ENCODE measurements at places on chromosomes 4 and X.

GRCh38 chr4:1112821-1113182 lies 562 bp downstream of the RNF212 start:
- no peak for DNase-seq

- no peak for DNase-seq
These were observed 28.0 kb upstream of the GLRA2 start for GRCh38 chrX:14501327-14501726.

GRCh38 chr4:63708661-63709060 lies 700.6 kb downstream of the TECRL start:
- DNase-seq, result no peak

GRCh38 chr4:74674750-74675149 lies 119.6 kb downstream of the BTC start:
- DNase-seq, result no peak

- no peak for DNase-seq
These were observed 100.0 kb downstream of the SH3BGRL start for GRCh38 chrX:81301877-81302276.

GRCh38 chr4:88659055-88659889 lies 38.4 kb downstream of the NAP1L5 start:
- no peak for DNase-seq

DNA sequence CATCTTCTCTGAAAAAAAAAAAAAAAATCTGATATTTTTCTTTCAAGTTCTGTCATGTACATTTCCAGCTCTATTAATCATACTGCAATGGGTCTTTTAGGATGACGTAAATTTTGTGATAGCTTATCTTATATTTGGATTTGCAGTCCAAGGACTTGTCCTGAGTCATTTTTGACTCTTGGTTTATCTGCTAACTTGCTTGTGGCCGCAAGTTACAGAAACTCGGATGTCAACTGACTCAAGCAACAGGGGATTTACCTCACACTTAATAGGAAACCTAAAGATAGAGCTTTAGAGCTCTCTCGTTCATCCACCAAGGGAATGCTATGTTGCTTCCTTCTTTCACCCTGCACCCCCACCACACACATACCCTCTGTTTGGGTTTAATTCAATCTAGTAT lies 1433.8 kb upstream of the TENM3 start:
- no peak for DNase-seq

DNA sequence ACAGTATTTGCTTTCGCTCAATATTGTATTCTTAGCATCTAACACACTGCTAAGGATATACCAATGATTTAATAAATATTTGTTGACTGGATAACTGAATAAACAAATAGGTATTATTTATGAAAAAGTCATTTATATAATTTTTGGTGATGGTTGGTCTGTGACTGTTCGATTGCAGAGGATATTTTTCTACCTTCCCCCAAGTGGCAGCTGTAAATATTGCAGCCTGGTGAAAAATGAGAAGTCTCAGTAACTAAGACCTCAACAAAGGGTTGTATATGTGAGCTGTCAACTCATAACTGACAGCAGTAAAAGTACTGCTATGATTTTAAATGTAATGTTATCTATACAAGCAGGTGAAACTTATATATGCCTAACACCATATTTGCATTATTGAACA lies 36.0 kb downstream of the HTR2C start:
- DNase-seq, result no peak

DNA sequence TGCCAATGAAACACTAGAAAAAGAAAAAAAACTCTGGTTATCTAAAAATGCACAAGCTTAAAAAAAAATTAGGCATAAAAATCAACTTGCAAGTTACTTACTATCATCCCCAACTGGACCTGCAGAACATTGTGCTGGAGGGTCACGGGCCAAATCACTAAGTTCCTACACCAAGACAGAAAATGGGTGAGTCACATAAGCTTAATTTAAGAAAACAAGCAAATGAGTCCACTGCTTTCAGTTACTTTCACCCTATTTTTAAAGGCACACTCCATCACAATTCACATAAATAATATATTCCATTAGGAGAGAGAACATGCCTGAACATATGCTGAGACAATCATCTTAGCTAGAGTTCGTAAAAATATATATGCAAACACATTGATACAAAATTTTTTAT lies 17.7 kb downstream of the UBE2D3 start:
- DNase-seq, result no peak

DNA sequence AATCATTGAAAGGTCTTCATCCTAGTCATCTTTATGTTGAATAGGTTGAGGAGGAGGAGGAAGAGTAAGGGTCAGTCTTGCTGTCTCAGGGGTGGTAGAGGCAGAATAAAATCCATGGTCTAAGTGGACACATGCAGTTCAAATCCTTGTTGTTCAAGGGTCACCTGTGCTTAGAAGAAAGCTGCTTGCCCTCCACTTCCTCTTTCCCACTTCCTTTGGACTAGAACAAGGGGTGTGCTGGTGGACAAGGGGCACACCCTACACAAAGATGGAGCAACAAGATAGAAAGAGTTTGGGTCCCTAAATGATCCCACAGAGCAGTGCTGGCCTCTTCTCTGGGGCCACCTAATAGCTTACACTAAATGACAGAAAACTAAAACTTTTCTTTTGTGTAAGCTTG lies 47.9 kb downstream of the HSD17B13 start:
- DNase-seq, result no peak

DNA sequence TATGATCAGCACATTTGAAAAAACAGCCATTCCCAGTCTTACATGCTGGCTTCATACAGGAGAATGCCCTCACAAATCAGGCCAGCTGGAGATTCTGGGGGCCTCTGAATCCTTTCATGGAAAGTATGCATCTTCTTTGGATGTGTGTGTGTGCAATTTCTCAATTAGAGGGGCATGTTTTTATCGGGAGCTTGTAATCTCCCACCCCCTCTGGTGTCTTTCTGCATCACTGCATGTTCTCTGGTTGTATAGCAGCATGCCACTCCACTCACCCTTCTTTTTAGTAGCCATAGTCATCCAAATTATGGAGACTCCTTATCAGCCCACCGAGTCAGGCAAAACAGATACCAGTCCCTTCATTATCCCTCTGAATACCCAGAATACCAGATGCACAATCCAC lies 282.2 kb upstream of the SLIT2 start:
- DNase-seq, result no peak

- no peak for DNase-seq
These were observed 101.1 kb upstream of the CYLC1 start for GRCh38 chrX:83759872-83760271.

DNA sequence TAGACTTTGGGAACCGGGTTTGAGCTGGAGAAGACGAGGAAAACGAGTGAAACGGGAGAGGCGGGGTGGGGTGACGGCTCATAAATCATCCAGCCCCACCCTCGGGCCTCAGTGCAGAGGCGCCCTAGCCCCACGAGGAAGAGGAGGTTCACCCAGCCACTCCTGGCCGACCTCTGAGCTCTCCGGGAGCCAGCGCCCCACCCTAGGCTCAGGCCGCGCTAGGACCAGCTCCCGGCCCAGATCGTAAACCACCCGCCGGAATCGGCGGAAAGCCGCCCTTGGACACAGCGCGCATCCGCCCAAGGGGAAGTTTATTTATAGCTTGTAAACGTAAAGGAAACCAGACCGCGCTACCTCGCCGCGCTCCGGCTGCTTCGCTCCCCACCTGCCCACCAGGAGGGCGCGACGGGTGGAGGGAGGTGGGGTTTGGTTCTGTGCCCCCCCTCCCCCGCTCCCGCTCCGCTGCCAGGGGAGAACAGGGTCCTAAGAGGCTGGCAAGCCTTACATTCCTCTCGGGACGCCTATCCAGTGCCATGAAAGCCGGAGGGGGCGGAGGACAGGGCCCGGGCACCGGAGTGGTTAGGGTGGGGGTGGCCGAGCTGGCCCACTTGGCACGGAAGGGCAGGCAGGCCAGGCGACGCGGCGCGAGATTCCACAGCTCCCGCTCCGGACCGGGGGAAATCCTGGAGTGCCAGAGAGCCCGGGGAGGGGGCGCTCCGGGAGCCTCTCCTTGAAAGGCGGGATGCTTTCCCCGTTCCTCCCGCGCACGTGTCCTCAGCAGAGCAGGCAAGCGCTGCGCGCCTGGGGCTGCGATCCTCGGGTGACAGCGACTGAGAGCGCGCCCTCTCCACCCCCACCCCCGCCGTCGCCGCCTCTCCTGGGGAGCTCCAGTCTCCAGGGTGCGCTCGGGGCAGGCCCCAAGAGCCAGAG lies 84.2 kb downstream of the BCOR start:
- peak; percentile 15 for DNase-seq

DNA sequence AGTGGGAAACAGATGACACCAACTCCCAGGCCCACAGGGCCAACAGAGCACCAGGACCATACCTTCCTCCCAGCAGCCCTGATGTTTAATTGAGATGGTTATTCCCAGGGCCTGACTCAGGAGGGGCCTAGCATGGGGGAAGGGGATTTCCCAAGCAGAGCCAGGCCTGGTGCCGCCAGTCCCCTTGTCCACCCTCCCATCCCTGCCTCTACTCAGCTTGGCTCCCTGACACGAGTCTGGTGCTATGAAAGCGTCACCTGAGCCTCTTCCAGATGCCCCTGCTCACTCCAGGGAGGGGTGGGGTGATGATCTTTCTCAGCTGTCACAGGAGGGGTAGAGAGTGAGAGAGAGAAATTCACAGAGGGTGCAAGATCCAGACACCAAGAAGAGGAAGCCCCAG lies 72.7 kb downstream of the EFNB1 start:
- no peak for DNase-seq

DNA sequence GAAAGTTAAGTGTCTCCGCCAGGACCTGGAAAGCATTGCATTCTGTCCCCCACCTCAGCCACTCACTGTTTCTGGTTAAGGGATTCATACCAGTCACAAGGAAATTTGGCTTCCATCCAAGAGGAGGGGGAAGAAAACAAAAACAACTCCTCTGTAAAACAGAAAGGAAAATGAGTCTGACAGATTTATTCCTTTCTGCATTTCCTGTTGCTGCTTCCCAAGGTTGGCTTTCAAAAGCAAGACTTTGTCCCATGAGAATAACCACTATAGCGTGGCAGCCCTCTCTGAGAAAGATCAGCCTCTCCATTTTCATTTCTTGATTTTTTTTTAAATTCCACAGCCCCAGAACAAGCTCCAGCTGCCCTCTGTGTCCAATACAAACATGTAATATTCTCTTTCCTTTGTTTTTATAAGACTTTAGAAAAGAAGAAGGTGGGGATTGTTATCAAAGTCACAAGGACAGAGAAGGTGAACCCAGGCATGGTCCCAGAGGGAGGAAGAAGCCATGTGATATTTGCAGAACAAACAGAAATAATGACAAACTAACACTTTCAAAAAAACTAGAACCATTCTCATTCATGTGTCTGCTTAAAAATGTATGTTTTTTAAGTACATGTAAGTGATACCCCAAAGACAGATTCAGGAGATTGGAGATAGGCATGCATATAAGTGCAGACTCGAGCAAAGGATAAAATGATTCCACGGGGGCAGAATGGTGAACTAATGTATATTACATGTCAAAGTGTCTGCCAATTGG lies 90.7 kb upstream of the DCLK2 start:
- DNase-seq, result no peak

GRCh38 chrX:12978205-12979025 lies 3.5 kb downstream of the TMSB4X start:
- DNase-seq, result no peak

- DNase-seq, result no peak
These were observed 95.4 kb downstream of the KDR start for GRCh38 chr4:55029821-55030503.

DNA sequence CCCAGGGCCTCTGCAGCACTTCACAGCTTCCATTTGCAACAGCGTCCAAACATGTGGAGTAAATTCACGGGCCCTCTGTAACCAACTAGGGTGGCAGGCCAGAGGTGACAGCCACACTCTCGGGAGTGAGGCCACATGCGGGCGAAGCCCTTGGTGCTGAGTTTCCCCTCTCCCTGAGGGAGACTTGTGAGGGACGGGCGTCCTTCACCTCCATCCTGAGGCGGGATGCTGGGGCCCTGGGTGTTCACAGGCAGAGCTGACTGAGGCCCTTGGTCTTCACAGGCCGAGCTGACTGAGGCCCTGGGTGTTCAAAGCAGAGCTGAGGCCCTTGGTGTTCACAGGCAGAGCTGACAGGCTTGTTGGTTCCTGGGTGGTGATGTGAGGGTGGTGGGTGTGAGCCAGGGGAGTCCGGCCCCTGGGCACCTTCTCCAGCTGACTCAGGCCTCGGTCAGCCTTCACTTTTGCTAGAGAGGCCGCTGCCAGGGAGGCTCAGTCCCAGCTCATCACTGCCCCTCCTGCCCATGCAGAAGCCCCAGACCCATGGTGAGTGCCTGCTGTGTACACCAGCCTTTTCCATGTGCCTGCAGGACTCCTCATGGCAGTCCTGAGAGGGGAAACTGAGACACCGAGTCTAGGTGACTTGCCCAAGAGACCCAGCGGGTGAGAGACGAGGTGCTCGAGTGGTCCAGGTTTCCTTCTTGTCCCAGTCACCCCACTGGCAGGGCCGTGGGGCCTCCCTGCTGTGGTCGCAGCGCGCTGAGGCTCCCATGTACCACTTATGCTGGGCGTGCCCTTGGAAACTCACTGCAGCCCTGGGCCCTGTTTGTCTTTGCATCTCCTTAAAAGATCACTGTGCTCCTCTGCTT lies 8.5 kb downstream of the WFS1 start:
- DNase-seq, result no peak

DNA sequence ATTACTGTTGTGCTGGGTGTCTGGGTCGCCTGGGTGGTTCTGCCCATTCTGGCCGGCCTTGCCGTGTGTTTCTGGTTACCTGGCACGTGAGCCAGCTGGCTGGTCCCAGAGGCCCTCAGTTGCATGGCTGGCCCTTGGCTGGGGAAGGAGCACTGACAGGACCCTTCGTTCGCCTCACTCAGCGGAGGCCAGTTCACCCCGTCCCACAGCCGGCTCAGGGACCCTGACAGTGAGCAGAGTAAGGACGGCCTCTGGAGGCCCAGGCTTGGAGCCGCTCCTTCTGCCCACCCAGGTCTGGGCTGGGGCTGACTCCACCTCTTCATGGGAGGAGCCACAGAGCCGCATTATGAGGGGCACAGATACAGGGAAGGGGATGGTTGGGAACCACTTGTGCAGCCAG lies 20.3 kb upstream of the HGFAC start:
- DNase-seq, result no peak

DNA sequence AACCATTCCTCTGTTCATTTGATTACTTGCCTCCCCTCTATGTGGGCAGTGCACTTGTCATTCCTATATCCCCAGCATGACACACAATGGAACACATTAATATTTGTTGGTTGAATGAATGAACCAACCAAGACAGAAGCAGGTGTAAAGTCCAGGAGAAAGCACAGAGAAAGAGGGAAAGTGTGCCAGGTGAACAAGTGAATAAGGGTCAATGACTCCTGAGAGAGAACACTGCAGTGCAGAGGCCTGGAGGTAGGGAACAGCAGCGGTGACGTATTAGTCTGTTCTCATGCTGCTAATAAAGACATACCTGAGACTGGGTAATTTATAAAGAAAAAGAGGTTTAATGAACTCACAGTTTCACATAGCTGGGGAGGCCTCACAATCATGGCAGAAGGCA lies 53.1 kb downstream of the USP46 start:
- DNase-seq, result no peak

DNA sequence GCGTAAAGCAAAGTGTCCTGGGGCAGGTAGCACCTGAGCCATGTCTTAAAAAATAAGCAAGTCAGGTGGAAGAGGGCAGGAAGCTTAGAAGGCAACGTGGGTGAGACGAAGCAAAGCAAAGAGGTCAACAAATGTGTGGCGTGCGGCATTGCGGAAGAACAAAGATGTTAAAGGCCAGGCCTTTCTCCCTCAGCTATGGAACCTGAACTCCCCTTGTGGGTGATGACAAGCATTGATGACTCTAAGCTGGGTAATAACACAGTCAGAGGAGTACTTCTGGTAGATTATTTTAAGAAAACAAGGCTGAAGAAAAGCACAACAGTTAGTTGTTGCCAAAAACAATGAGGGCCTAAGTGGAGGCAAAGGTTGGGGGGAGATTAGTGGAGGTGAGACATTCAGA lies 29.0 kb upstream of the SORBS2 start:
- no peak for DNase-seq

GRCh38 chr4:85783483-85783882 lies 308.5 kb downstream of the ARHGAP24 start:
- no peak for DNase-seq

All from GOT3 (cell line).